ENCODE measurements at places on chromosomes 2 and 18. TPM values are rescaled to one million over a fixed set of nuclear protein-coding genes. Genes with fewer than 3 reads are reported as not detected.

The GPR155 gene
- 3.5 TPM for total RNA-seq

The UGT1A4 gene
- total RNA-seq: not detected

The CNRIP1 gene
- 31.3 TPM for total RNA-seq

The UBR3 gene
- 51.0 TPM for total RNA-seq

The CD8B gene
- total RNA-seq: not detected

The SERPINB10 gene
- 1.00 TPM for total RNA-seq

The GRB14 gene
- 0.89 TPM for total RNA-seq

The DSG4 gene
- total RNA-seq: not detected

The DES gene
- total RNA-seq: 858 TPM

The KATNAL2 gene
- 3.1 TPM for total RNA-seq

The OR6B2 gene
- total RNA-seq: not detected

The ANKRD30B gene
- total RNA-seq: 0.55 TPM

The CABLES1 gene
- total RNA-seq: 2.7 TPM

The MPHOSPH10 gene
- 19.5 TPM for total RNA-seq

The FEV gene
- not detected for total RNA-seq

The SRD5A2 gene
- total RNA-seq: not detected

The MPPE1 gene
- 27.1 TPM for total RNA-seq

The GULP1 gene
- 80.1 TPM for total RNA-seq

The NOL4 gene
- total RNA-seq: not detected

The TCF4 gene
- 68.4 TPM for total RNA-seq

The RPRM gene
- under 0.01 TPM for total RNA-seq

The ANKRD29 gene
- 2.3 TPM for total RNA-seq

The COPS9 gene
- 40.6 TPM for total RNA-seq

The LBX2 gene
- 2.0 TPM for total RNA-seq

The TOGARAM2 gene
- 0.11 TPM for total RNA-seq

The GAL3ST2 gene
- total RNA-seq: 0.44 TPM

The AMER3 gene
- total RNA-seq: not detected

The SERPINB7 gene
- 136 TPM for total RNA-seq

The CNDP1 gene
- total RNA-seq: not detected

The CAPN14 gene
- 0.12 TPM for total RNA-seq

The EMILIN2 gene
- 8.4 TPM for total RNA-seq

The MBD1 gene
- total RNA-seq: 81.4 TPM

The DNAH6 gene
- 0.12 TPM for total RNA-seq

The CCT4 gene
- 211 TPM for total RNA-seq

The SNORC gene
- 1.2 TPM for total RNA-seq

The PLGLB2 gene
- total RNA-seq: 2.1 TPM

The GKN2 gene
- total RNA-seq: not detected

The TCF23 gene
- total RNA-seq: not detected

The ADD2 gene
- total RNA-seq: 0.37 TPM

The THAP4 gene
- total RNA-seq: 44.4 TPM

The SLC25A12 gene
- total RNA-seq: 17.5 TPM

The EFHD1 gene
- total RNA-seq: not detected

The KRCC1 gene
- total RNA-seq: 34.5 TPM

The FOSL2 gene
- 33.3 TPM for total RNA-seq

The POTEJ gene
- total RNA-seq: not detected

The GNAL gene
- total RNA-seq: 0.22 TPM

The TRIM43 gene
- not detected for total RNA-seq

The GRHL1 gene
- 0.37 TPM for total RNA-seq

The RSAD2 gene
- 1.5 TPM for total RNA-seq

The CYRIA gene
- 18.1 TPM for total RNA-seq

All from uterine smooth muscle cell (primary cell).